Placental pericyte (primary cell): ENCODE measurements at places on chromosomes 11 and 22. TPM values are rescaled to one million over a fixed set of nuclear protein-coding genes. Genes with fewer than 3 reads are reported as not detected.

Gene PRRG4
- under 0.01 TPM in 1 of 2 replicates, not detected in the other for total RNA-seq

Gene OR8D1
- total RNA-seq: not detected in 2 replicates

Gene FGF3
- total RNA-seq: not detected in 2 replicates

Gene CPT1B
- 3.9 and 9.8 TPM in 2 replicates for total RNA-seq

Gene MYO7A
- total RNA-seq: 0.14 and 0.22 TPM in 2 replicates

Gene GRAP2
- total RNA-seq: not detected in 2 replicates
